Activated CD8-positive, alpha-beta T cell treated with anti-CD3 and anti-CD28 coated beads, Interleukin-2, amount 10 ng/mL, durations not matched to agents 7 days and 5 days (primary cell): ENCODE measurements at places on chromosomes 13 and 19.

- DNase-seq, result no peak
These were observed 89.2 kb upstream of the WASF3 start for GRCh38 chr13:26468265-26468801.

- DNase-seq, result no peak
These were observed 191.6 kb downstream of the NUFIP1 start for GRCh38 chr13:44797685-44798084.

GRCh38 chr19:16951529-16951928 is 62.7 kb downstream of the F2RL3 start:
- DNase-seq, result no peak

GRCh38 chr13:77338961-77339401 is 12.1 kb upstream of the MYCBP2 start:
- DNase-seq, result no peak

GRCh38 chr13:112894673-112895481 is 74.1 kb upstream of the MCF2L start:
- peak; percentile 23 for DNase-seq

GRCh38 chr19:29293736-29294342 is 80.9 kb upstream of the UQCRFS1 start:
- no peak for DNase-seq

DNA sequence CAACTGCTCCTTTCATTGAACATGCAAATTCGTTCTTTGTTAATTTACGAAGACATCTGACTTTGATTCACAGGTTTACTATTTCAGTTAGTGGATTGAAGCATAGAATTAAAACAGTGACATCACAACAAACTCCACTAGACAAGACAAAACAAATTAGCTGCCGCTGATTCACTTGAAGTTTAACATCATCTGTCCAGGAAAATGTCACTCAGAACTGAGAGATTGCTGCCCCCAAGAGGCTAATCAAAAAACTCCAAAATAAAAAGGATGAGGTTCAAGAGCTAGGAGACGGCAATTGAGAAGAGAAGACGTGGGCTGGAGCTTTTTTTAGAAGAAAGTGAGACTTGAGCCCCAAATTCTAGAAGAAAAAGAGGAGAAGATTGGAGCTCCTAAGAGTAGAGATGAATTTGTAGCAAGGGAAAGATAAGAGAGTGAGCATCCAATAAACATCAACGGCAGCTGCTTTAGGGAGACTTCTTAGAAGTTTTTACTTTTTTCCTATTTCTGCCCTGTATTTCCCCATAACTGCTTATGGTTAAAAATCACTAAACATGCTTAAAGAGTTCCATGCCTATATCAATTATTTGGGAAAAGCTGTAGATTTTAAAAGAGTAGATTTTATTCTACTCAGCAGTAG is 40.8 kb upstream of the TPP2 start:
- DNase-seq, result peak; percentile 33

DNA sequence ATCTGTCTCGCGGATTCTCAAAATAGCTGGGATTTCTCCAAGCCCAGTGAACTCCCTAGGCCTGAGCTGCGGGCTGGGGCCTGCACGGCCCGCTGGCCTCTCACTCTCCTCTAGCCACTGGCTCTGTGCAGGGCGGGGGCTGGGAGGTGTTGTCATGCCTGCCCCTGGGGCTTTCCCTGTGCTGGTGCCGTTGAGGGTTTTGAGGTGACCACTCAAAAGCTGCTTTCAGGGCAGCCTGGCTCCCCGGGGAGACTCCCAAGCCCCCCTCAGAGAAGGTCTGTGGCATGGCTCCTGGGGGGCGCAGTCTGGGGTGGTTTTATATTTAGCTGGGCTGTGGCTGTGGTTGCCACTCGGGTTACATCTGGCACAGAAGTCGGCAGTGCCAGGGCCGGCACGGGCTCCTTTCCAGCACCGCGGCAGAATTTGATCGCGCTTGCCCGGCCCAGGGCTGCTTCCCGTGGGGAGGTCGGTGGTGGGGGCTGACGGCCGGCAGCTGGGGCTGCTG is 10.0 kb downstream of the NDUFB7 start:
- no peak for DNase-seq

DNA sequence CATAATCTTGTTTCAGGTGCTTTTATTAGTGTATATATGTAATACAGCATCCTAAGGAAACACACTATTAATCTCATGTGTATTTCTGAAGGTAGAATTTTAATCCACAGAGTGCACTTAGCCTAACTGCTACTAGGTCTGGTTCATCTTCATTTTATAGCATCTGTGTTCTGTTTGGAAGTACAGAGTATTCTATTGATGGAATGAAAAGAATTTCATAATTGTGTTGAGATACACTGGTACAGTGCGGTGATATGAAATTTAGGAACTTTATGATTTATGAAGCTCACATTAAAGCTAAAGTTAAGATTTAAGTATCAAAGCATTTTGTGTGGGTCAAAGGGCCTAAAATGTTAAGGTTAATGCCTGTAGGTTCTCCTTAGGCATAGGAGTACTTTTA is 6.0 kb downstream of the PCDH17 start:
- no peak for DNase-seq

GRCh38 chr19:48174445-48175030 is 4.1 kb downstream of the ZSWIM9 start:
- DNase-seq, result no peak

DNA sequence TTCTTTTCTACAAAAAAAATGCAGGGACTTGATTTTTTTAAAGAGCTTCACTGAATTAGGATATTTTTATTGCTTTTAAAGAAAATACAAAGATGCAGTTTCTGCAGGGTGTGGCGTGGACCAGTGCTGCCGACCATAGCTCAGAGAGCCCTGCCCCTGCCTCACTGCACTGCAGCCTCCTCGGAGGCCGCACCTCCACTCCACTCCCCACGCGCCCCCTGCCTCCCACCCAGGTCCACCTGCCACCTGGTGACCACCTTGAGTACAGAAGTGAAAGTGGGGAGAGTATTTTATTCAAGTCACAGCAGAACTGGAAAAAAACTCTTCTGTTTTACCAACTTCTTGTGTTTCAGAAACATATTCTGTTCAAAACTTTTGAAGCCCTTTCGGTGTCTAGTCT is 7.9 kb upstream of the F7 start:
- DNase-seq, result no peak

GRCh38 chr19:38850436-38850975 is 720 bp upstream of the HNRNPL start:
- peak; percentile 100 for DNase-seq

- DNase-seq, result no peak
These were observed 118.8 kb downstream of the VWA8 start for GRCh38 chr13:41842036-41842620.
